ENCODE measurements at places on chromosomes 13 and 19.

DNA sequence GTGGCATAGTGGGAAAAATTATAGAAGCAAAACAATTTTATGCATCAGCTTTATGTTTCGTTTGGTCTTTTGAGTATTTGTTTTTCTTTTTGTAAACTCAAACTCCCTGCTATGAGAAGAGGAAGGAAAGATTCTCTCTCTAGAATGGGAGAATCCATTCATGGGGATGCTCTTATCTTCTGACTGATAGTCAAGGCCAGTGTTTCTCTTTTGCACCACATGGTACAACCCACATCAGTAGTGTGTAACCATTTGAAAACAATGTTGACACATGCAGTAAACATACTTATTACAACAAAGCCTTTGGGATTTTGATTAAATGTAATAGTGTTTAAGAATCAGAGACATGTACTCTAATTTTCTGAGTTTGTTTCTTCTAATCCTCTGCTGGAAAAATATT, 490.5 kb downstream of the MYO16 start:
- DNase-seq = no peak

DNA sequence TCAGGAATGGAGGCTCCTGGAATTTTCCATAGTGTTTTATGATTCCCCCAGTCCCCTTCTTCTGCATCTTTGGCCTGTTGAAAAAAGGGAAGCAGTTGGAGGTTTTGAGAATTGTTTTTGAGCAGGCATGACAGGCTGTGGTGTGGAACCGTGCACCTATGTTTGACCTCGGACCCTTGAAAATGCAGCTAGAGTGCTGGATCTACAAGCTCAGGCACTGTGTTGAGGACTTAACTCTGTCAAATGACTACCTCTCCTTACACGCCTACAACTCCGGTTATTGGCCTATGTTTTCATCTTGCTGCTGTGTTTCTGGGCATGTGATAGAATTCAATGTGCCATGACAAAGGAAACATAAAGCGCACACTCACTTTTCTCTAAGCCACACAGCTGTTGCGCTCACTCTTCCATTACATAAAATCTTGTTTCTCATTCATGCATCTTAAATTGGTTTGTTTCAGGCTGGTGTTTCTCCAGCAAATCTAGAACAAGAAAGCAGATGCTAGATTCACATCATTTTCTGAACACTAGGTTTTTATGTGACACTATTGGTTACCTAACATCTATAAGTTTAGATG, 616.6 kb downstream of the FGF9 start:
- no peak for DNase-seq

DNA sequence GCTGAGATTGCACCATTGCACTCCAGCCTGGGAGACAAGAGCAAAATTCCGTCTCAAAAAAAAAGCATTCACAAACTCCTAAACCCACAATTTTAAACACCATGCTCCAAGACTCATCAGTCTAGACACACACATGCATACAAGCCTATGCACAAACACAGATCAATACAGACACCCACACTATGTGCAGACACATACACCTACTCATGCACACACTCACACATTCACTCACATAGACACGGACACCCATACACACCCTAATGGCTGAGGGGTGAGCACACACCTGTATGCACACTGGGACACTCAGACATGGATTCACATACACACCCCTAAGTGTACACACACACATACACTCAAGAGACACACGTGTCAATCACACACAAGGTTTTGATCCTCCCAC, 9.3 kb downstream of the PNMA8B start:
- DNase-seq = no peak

DNA sequence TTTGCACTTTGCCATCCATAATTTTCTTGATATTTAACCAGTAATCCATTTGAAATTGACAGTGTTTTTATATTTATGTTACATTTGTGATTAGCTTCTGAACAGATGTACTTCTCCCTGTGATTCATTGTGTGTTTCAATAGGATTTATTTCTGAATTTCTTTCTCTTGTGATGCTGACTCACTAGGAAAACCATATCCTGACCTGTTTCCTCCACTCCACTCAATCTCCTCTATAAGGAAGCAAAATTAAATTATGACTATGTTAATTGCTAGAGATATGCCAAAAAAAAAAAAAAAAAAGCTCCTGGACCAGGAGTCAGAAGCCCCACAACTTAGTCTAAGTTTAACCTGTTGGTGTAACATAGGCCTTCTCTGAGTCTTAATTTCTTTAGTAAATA, 614.6 kb upstream of the SPRY2 start:
- DNase-seq = no peak

DNA sequence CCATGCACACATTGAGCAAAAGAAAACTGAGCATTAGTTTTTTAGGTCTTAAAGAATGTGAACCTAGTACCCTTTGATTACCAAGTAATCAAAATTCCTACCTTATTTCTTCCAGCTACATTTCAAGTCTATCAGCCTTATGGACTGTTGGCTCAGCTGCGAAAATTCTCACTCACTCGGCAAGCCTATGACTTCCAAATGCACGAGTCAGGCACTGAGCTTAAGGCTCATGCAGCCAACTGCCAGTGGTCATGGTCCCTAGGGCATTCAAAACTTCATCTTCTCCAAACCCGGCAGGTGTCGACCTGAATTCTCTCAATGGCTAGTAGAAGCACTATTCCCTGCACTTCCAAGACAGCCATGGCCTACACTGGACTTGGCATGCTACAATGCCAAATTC, 41.2 kb downstream of the RUBCNL start:
- no peak for DNase-seq

Data from fibroblast of villous mesenchyme (primary cell).